CD4-positive, alpha-beta T cell treated with Interleukin-1 beta for 1 hour (primary cell): ENCODE measurements at places on chromosomes 2 and 18.

DNA sequence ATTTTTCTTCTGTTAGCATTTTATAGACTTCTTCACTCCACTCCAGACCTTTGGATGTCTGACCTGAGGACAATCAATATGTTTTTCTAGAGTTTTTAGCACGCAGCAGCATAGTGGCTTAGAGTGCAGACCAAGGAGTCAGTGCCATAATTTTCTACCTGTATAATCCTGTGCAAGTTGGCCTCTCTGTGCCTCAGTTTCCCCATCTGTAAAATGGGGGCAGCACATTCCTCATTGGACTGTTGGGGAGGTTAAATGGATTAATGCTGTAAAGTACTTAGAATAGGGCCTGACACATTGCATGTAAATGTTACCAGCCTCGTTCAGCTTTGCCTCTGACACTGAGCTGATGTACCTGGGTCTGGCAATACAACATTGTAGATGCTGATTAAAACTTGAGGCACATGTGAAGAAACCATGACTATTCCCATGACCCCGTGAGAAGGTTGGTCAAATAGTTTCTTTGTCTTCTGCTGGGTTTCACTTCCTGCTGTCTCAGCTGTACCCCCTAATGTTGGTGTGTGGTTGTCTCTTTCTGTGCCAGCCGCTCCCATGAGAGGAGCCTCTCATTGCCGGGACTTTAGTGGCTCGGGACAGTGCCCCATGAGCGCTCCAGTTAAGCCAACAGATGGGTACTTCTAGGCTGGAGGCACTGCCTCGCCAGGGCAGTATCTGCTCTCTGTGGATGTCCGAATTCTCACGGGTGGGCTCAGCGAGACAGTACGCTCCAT lies 125.3 kb downstream of the SH3RF3 start:
- DNase-seq, result no peak

- DNase-seq, result no peak
Measured at GRCh38 chr2:54669677-54670484, 53.6 kb upstream of the EML6 start.

- no peak for DNase-seq
Measured at GRCh38 chr2:170408461-170409163, 230.7 kb downstream of the MYO3B start.

DNA sequence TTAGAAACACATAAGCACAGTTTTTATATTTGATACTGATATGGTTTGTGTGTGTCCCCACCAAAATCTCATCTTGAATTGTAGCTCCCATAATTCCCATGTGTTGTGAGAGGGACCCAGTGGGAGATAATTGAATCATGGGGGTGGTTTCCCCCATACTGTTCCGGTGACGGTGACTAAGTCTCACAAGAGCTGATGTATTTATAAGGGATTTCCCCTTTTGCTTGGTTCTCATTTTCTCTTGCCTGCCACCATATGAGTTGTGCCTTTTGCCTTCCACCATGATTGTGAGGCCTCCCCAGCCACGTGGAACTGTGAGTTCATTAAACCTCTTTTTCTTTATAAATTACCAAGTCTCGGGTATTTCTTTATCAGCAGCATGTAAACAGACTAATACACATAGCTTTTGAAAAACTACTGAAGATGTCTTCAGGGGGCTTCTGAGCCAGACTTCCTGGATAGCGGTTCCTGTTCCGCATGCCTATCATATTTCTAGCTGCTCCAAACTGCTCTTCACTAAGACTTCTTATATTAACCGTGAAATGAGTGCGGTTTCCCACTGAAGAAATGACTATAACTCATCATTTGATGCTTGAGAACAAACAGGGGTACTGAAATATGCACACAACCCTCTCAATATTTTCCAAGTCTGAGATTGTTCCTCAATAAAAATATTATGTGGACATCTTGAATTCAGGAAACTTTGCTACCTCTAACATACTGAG lies 75.8 kb downstream of the SPHKAP start:
- no peak for DNase-seq

- peak; percentile 1 for DNase-seq
Measured at GRCh38 chr18:44579028-44579702, 101.5 kb upstream of the SETBP1 start.

GRCh38 chr2:202251494-202251893 lies 13.1 kb upstream of the SUMO1 start:
- DNase-seq, result no peak

DNA sequence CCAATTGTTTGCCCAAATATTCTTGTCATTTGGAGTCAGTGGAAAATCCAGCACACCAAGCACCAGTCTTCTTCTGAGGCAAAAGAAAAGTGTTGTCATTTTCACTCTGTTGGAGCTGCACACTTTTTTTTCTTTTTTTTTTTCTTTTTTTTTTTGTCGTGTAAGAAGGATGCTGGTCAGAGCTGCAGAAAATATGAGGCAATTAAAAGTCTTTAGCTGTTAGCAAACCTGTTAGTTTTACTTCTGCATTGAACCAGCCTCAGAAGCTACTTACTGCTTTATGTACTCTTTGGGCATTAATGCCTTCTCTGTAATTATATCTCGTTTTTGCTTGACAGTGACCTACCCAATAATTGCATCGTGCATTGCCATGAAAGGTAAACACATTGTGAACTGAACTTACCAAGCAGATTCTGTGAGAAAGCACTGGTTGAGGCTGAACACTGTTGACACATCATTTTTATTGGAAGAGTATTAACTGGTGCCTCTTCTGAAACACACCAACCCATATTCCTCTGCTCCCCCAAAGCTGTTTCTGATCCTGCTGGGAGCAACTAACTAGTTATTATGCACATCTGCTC lies 165.4 kb downstream of the CAPN13 start:
- no peak for DNase-seq

DNA sequence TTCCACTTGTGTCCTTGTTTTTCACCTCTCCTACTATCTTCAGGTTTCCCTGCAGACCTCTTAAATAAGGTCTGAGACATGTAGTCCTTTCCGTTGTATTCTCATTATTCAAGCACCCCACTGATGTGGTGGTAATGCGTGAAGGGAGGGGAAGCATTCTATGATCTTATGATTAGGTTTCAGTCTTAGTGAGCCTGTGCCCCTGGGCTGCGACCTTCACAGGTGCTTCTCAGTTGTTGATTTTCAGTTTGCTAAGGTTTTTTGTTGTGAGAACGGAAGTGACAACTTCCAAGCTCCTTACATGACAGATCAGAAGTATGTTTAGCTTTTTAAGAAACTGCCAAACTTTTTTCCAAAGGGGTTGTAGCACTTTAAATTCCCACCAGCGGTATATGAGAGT lies 41.3 kb downstream of the VPS54 start:
- no peak for DNase-seq

DNA sequence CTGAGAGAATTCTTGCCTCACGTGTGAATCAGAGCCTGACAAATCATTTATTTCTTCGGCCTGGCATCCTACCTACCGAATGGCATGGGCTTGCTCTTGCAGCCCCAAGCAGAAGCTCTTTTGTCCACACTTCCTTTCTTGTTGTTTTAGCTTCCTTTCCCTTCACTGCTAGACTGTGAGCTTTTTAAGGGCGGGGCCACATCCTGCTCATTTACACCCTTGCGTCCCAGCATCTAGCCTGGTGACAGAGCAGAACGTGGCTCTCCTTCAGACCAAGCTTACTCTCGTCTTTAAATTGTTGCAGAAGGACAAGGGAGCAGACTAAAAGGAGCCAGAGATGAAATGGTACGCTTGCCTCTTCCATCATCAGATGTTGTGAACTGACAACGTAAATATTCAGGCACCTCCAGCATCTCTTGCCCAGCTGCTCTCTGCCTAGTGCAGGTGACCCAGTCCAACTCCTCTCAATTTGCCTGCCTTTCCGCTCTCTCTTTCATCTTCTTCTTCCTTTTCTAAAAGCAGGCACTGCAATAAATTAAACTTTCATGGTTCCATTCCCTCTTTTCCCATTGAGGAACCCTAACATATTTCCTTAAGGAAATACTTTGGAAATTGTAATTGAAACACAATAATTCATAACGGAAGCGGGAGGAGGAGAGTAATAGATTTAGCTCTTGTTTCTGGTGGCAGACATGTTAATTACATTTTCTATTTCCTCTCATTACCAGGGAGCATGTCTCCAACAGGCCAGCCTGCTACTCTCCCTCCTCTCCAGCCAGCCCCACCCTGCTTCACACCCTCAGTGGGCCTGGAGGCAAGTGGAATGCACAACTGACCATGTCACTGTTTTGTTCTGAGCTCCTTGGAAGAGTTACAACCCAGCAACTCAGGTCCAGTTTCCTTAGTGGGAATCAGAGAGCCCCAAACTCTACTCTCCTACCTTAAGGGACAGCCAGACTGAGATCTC lies 228.1 kb upstream of the TRIB2 start:
- DNase-seq, result peak; percentile 55

DNA sequence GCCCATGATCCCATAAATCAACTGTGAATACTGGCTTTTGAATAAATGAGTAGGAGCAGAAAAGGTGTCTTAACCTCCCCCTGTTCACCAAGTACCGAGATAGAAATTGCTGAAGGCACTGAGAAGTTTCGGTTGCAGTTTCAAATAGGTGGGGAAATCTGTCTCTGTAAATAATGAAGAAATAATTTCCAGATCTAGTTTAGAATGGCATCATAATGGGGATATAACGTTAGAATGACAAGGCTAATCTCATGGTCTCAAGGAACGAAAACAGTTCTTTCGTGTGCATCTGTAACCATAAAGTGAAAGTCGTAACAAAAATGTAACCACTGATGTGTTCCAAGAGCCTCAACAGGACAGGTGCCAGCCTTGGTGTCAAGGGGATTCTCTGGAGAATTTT lies 49.9 kb upstream of the TMEM18 start:
- DNase-seq, result no peak

DNA sequence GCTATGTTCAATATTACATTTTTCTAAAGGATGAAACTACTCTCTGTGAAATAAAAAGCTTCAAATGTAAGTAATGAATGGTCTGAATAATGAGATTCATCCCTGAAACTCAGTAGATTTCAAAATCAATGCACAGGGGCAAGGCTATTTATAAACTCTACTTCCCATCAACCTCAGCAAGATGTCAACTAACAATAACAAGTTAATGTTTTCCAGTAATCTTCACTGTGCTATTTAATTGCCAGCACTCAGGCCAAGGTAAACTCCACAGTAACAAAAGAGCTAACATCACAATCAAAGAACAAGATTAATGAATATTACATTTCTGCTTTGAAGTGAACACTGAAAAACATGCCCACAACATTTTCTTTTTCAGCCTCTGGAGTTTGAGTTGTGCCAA lies 144.3 kb upstream of the ZFP36L2 start:
- DNase-seq, result no peak

- DNase-seq, result no peak
Measured at GRCh38 chr2:54402350-54402749, 53.8 kb upstream of the SPTBN1 start.

DNA sequence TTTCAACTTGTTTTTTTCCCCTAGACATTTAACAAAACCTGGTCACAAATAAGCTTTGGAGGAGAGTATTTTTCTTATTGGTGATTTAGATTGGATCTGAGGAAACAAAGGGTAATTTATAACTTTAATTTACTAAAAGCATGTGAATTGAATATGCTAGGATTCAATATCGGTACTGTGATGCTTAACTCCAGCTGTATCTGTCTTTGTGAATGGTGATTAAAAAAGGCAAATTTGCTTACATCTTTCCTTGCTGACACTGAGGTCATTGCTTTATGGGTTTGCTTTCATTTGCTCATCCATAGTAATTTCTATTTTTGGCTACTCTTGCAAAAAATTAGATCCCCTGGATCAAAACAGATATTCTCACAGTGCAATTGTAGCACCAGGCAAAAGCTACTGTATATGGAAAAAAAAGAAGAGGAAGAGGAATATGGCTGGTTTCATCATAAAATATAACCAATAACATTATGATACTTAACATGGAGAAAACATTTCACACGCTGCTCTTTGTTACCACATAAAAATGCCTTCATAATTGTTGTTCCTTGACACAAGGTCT lies 832.0 kb upstream of the ZEB2 start:
- no peak for DNase-seq

- DNase-seq, result no peak
Measured at GRCh38 chr2:202014318-202014717, 19.3 kb upstream of the FZD7 start.

DNA sequence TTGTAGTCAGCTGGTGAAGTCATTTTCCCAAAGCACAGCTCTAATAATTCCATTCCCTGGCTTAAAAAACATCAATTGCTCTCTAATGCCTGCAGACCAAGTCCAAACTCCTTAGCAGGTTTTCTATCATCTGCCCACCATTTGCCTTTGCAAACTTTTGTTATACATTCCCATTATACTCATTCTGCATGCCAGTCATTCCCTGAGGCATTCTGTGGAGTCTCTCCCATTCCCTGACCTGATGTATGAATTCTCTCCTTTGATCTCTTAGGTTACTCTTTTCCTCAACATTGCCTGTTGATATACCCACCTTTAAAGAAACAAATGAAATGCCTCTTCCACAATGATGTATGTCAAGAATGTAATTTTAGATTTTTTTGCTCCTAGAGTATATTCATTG lies 852.0 kb upstream of the FSHR start:
- DNase-seq, result no peak

DNA sequence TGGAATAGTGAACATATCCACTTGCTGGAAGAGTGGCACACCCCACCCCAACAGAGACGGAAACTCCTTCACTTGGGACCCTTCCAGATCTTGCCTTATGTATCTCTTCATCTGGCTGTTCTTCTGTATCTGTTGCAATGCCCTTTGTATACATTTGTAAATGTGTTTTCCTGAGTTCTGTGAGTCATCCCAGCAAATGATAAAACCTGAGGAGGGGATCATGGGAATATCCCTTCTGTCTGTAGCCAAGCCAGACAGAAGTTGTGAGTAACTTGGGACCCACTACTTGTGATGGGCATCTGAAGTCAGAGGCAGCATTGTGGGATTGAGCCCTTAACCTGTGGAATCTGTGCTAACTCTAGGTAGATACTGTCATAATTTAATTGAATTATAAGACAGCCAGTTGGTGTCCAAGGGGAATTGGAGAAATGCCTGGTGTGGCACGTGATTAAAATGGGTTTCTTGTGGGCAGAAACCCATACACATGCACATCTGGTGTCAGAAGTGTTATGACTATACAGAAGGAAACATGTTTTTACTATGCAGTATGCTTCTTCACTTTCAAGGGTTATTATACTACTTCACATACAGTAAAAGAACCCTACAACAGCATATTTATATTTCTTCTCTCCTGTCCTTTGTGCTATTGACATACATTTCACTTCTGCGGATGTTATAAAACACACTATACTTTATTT lies 32.3 kb upstream of the TMEM247 start:
- no peak for DNase-seq
